ENCODE measurements at places on chromosomes 2 and 18. TPM values are rescaled to one million over a fixed set of nuclear protein-coding genes. Genes with fewer than 3 reads are reported as not detected.

KATNAL2 gene
- 0.27 TPM for total RNA-seq

CAPN14 gene
- total RNA-seq = not detected

POTEE gene
- not detected for total RNA-seq

ASPRV1 gene
- total RNA-seq = 0.80 TPM

SPP2 gene
- total RNA-seq = not detected

TUBB8B gene
- not detected for total RNA-seq

WNT6 gene
- 0.36 TPM for total RNA-seq

MCFD2 gene
- 87.9 TPM for total RNA-seq

THSD7B gene
- total RNA-seq = not detected

DNA sequence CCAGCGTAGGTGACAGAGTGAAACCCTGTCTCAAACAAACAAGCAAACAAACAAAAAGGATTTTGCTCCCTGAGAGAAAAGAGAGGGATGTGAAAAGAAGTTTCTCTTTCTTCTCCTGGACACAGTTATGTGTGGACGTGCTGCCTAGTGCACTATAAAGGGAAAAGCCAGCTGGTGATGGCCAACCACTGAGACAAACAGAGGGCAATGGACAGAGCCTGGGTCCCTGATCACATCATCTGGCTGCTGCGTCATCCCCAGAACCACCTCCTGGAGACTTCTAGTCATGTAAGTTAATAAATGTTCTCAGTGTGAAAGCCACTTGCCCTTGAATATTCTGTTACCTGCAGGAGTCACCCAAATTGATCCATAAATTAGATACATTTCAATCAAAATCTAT, 184.9 kb downstream of the PDE11A start:
- DNase-seq = no peak

GRCh38 chr2:155308367-155309009, 610.0 kb downstream of the KCNJ3 start:
- no peak for DNase-seq

- DNase-seq = no peak
These were observed 387.9 kb upstream of the MYT1L start for GRCh38 chr2:2719015-2719414.

DNA sequence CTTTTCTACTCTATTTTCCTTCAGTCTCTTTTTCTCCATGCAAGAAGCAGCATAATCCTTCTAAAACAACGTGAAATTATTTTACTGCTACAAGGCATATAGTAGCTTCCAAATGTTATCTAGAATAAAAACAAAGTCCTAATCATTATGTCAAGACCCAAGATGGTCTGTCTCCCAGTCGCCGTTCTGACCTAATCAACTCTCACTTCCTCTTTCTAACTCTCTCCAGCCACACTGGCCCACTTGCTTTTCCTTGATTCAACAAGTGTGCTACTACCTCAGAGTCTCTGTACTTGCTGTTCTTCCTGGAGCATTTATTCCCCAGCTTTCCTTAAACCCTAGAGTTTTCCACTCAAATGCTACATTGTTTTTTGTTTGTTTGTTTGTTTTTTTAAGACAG, 1491.2 kb downstream of the LRP1B start:
- DNase-seq = no peak

DNA sequence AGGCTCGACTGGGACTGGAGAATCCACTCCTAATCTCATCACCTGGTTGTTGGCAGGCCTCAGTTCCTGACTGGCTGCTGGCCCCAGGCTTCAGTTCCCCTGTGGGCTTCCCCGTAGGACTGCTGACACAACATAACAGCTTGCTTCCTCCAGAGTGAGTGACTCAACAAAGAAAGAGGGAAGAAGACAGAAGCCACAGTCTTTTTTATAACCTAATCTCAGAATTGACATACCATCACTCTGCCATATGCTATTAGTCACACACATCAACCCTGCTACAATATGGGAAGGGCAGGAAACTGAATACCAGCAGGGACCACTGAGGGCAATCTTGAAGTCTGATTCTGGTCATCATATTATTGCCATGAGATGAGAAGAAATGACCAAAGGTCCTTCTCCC, 76.8 kb upstream of the SLC14A2 start:
- no peak for DNase-seq

- no peak for DNase-seq
These were observed 40.5 kb downstream of the MYO5B start for GRCh38 chr18:50154420-50154819.

DNA sequence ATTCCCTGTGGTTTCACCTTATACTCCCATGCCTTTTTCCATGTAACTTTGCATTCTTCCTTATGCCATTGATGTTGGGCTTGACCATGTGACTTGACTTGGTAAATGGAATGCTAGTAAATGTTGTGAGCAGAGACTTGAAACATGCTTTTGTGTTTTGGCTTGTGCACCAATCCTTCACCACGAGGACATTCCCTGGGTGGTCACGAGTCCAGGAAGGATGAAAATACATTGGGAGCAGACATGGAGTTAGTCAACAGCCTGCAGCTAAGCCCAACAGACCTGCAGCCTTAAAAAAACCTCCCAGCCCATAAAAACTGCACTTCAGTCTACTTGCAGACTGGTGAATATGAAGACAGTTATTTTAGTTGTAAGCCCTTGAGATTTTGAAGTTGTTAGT, 116.5 kb upstream of the SPATS2L start:
- no peak for DNase-seq

GRCh38 chr2:212186166-212186565, 352.4 kb downstream of the ERBB4 start:
- no peak for DNase-seq

DNA sequence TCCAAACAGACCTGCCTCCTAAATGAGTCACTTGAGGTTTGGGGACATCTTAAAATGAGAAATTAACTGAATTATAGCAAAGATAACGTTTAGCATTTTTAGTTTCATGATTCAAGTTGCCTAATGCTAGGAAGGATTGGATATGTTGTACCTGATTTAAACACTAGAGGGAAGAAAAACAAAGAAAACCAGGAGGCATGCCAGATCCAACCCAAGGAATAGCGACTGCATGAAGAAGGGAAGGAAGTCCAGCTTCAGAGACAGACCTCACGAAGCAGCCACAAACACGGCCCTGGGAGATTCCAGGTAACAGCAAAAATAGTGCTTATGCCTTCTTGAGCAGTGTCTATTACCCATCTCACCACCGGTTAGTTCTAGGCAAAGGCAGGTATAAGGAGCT, 499.9 kb upstream of the SPHKAP start:
- DNase-seq = no peak

DNA sequence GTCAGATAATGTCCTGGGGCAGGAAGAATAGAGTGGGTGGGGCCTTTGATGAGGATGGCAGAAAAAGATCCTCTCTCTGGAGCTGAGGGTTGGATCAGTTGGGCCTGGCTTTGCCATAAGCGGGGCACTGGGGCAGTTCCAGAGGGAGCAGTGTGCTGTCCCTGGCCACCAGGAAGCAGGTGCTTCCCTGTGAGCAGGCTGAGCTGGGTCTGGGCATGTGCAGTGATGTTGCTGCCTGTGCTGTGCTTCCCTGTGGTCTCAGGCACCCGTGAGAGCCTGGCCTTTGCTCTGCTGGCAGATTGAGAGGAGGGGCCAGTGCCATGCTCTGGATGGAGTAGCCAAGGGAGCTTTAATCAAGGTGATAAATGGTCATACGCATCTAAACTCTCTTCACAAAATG, 14.6 kb upstream of the NPPC start:
- no peak for DNase-seq

GRCh38 chr2:69082430-69082997, 69.5 kb downstream of the ANTXR1 start:
- no peak for DNase-seq

DNA sequence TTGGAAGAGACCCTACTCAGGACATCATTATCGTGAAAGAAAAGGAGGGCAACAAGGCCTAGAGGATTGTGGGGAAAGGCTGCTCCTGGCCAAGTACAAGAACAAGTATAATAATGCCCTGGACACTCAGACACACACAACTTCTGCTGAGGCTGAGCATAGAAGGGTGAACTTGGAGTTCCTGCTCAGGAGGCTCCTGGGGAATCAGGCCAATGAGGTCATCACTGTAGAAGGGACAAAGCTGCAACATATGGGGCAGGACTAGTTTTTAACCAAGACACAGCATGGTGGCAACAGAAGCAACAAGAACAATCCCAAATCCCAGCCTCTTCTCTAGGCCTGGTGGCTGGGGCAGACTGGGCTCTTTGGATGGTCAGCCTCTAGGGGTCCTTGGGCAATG, 102.6 kb downstream of the POLR1A start:
- DNase-seq = no peak

- no peak for DNase-seq
These were observed 305.2 kb upstream of the UBE2E3 start for GRCh38 chr2:180675170-180675569.

DNA sequence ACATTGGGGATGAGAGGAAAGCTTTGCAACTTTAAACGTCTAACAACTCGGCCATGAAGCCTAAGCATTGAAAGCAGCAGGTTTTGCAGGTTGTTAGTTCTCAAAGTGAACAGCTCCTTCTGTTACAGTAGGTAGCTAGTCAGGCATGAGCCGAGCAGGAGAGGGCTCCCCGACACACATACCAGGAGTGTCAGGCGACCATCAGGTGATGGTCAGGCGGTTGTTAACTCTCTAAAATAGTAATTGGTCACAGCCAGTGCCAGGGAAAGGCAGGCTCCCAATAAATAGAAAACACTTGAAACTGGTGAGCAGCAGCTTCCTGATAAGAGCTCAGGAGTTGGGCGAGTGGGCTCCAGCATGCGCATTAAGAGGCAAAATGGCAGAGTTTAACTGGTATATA, 53.5 kb upstream of the DAPL1 start:
- no peak for DNase-seq

DNA sequence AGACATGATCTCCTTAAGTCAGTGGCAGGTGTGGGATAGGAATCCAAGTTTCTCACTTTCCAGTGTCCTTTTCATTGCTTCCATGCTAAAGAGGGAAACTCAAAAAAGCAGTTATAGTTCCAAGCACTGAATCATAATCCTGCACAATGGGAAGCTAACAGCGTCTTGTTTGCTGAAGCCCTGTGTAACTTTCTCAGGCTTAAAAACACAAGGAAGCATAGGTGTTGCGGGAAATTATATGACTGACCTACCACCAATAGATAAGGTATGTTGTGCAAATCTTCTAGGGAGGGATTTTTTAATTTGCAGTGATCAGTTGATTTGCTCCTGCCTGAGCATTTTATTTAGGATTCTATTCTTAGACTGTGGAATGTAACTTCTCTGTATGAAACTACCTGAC, 250.9 kb downstream of the MYO3B start:
- DNase-seq = no peak

GRCh38 chr2:238388794-238389193, 37.9 kb upstream of the ASB1 start:
- no peak for DNase-seq

DNA sequence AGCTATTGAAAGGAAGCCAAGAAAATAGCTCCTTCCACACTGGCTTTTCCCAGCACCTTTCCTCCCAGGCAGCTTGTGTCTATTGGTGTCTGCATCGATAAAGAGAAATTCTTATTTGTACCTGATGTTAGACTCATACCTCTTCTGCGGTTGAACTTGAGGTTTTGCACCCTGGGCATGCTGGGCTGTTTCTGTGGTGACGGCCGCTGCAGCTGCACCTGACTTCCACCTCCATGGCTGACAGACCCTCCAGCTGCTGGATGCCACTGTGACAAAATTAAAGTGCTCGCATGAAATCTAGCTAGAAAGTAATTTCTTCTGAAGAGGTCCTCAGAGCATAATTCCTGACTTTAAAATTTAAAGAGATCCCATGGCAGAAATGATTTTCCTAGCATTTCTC, 6.6 kb downstream of the FECH start:
- DNase-seq = no peak

DNA sequence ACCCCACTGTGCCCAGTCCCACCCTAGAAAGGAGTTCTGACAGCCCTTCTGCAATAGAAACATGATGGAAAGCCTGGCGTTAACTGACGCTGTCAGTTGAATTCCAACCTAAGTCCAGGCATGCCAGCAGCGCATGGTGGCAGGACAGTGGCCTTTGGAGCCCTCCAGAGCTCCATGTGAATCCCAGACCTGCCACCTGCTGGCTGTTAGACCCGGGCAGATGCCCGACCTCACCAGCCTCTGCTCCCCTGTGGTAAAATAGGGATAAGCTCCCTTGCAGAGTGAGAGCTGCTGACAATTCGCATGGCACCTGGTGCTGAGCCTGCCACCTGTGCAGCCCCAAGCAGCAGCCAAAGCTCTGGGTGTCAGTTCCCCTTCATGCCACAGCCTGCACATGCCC, 138.6 kb downstream of the LOXHD1 start:
- DNase-seq = peak; percentile 54

GRCh38 chr2:14944562-14945346, 312.2 kb downstream of the LRATD1 start:
- DNase-seq = no peak

GRCh38 chr18:46402396-46402795, 254.6 kb downstream of the LOXHD1 start:
- no peak for DNase-seq

DNA sequence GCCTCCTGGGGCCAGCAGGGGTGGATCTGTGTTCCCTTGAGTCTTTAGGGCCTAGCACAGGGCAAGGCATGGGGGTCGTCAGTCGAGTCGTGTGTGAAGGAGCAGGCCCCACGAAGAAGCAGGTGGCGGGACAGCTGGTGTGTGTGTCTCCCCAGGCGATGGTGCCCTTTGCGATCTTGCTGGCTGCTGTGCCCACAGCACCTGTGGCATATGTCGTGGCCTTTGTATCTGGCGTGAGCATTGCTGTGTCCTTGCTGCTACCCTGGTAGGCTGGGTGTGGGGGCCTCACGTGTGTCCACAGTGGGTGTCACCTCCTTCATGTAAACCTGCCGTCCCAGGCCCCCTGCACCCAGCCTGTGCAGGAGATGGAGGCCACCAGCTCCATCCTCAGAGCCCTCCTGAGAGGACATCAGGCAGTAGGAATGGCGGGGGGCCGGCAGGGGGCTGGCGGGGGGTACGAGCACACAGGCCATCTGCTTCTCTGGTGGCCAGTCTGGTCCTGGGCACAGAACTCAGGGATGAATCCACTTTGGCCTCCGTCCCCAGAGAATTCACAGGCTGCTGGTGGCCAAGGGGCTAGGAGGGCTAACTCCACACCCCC, 13.2 kb downstream of the MFSD2B start:
- no peak for DNase-seq

DNA sequence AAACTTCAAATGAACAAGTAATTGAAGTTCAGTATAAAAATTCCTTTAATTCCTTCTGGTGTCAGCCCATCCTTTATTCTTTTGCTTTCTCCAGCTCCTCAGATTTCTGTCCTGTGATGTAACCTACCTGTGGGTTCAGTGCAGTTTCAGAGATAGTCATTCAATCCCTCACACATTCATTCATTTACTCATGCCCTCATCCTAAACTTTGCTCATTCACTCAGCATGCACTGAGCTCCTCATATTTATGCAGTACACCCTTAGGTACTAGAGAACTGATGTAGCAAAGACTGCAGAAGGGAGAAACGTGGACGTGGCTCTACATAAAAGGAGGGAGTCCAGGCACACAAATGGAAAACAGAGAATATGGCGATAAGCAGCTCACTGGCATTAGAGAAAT, 45.3 kb upstream of the STAT1 start:
- DNase-seq = no peak

DNA sequence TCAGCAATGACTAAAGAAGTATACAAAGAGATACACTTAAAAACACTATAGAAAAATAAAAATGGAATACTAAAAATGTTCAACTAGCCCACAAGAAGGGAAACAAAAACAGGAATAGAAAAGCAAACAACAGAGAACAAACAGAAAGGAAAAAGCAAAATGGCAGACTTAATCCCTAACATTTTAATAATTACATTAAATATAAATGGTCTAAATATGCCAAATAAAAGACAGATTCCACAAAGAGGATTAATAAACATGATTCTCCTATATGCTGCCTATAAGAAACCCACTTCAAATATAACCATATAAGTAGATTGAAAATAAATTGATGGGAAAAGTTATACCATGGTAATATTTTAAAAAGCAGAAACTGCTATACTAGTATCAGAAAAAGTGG, 83.5 kb upstream of the GPR45 start:
- no peak for DNase-seq

Data from gastrocnemius medialis (tissue), 4 donors.